ENCODE measurements at places on chromosomes 7 and 10. TPM values are rescaled to one million over a fixed set of nuclear protein-coding genes. Genes with fewer than 3 reads are reported as not detected.

Gene RBAK
- 8.5 TPM for total RNA-seq

Gene CNOT4
- 2.9 TPM for total RNA-seq

Gene TRUB1
- total RNA-seq, result 26.6 TPM

Gene LRRC17
- total RNA-seq, result 106 TPM

Gene MSS51
- total RNA-seq, result 0.65 TPM

Gene RPA3
- 40.0 TPM for total RNA-seq

Gene LBX1
- not detected for total RNA-seq

Gene TMEM178B
- not detected for total RNA-seq

Gene GSDME
- 41.3 TPM for total RNA-seq

Gene KCNIP2
- total RNA-seq, result 0.30 TPM

Gene IGFBP1
- not detected for total RNA-seq

Gene SPDYE2B
- not detected for total RNA-seq

Gene PRDX3
- 214 TPM for total RNA-seq

Gene GPC2
- total RNA-seq, result 6.8 TPM

Gene OR2A12
- not detected for total RNA-seq

Gene PTPRZ1
- not detected for total RNA-seq

Gene ST8SIA6
- total RNA-seq, result 0.32 TPM

Gene TUBB8
- not detected for total RNA-seq

Gene LRRC18
- total RNA-seq, result not detected

Gene FKBP6
- total RNA-seq, result not detected

Gene EGFR
- 1.6 TPM for total RNA-seq

Gene HDAC9
- 0.65 TPM for total RNA-seq

Gene ZNF107
- total RNA-seq, result 1.6 TPM

Gene UCN3
- not detected for total RNA-seq

Gene CYP2C8
- not detected for total RNA-seq

Gene LIPK
- not detected for total RNA-seq

Gene ANKRD7
- total RNA-seq, result 2.0 TPM

Gene EPO
- total RNA-seq, result not detected

Gene ZSCAN21
- total RNA-seq, result 7.1 TPM

Gene CDHR3
- 0.91 TPM for total RNA-seq

Gene HOXA6
- 2.6 TPM for total RNA-seq

Gene GPNMB
- total RNA-seq, result 1.7 TPM

Gene SH2D4B
- 0.30 TPM for total RNA-seq

Gene RSPH10B
- total RNA-seq, result not detected

Data from epithelial cell of umbilical artery (primary cell).